KG1 (cell line): ENCODE measurements at places on chromosomes 2 and 18.
A peak's percentile ranks its signal among the peaks of the same experiment; 100 is the strongest.

GRCh38 chr18:78833833-78834232, 145.8 kb upstream of the SALL3 start:
- no peak for DNase-seq

DNA sequence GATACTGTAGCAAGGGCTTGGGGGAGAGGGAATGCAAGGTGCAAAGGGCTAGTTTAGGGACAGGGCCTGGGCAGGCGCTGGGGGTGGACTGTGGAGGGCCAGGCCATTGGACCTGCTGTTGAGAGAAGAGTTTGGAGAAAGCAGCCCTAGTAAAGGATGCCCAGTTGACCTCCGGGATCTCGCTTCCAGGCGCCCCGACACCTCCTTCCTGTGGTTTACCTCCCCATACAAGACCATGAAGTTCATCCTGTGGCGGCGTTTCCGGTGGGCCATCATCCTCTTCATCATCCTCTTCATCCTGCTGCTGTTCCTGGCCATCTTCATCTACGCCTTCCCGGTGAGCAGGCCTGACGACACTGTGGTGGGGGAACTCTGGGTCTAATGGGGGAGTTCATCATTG, 229.0 kb downstream of the DYSF start:
- no peak for DNase-seq

- no peak for DNase-seq
Observed at GRCh38 chr2:58732999-58733398, 491.9 kb upstream of the FANCL start.

DNA sequence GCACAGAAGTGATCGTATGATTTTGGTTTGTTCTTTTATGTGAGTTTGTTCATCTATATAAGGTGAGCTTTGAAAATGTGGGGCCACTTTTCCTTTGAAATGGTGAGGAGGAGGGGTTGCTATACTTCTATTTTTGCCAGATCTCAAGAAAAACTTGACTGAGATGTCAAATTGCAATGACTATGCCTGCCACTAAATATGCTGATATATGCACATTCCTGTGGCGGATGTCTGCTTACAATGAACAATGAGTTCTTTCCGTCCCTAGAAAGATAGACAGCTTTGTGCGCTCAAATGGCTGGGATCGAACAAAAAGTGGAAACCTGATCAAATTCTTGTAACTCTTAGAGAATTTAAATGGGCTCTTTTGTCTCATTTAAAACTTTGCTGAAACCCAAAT, 28.7 kb downstream of the MYT1L start:
- DNase-seq = no peak

GRCh38 chr2:48380208-48380607, 149.7 kb upstream of the STON1 start:
- DNase-seq = no peak

GRCh38 chr2:170277951-170278350, 100.0 kb downstream of the MYO3B start:
- DNase-seq = no peak

DNA sequence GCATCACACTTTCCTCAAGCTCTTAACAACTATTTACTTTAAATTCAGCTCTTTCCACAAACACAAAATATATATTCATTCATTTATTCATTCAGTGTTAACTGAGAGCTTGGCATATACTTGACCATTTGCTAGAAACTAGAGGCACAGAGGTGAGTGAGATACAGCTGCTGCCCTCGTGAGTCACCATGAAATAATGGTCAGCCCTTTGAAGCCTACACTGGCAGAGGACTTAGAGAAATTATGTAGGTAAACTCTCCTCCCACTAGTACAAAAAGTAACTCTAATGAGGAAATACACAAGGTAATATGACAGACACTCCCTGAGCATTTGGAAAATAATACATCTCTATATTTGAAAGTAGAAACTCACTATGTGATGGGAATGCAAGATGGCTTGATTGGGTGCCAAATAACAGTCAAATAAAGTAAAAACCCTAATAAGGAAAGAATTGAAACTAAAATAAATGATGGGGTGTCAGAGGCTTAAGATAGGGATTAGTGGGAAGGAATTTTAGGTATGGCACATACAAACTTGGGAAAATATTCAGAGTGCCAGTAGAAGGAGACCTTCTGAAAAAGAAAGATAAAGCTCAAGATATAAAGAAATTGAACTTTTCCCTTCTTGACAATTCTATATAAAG, 61.1 kb downstream of the ANTXR1 start:
- no peak for DNase-seq

- DNase-seq = no peak
Observed at GRCh38 chr2:209687323-209687969, 84.2 kb upstream of the UNC80 start.

GRCh38 chr18:32530947-32531651, 60.4 kb upstream of the GAREM1 start:
- DNase-seq = peak; percentile 31

DNA sequence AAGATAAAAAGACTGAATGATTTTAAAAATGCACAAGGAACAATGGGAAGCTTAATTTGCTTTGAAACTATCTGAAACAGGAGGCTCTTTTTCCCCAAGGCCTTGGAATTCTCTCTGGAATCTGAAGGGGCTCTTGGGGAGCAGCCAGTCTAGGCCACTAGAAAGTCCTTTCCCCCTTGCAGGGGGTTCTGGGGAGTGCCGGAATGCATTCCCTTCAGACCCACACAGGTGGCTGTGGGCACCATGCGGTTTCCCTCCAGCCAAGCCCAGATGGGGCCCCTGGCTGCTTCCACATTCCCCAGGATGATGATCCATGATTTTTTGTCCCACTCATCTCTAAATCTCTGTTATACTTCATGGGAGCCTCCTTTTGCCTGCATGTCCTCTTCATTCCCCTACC, 10.7 kb downstream of the GPR45 start:
- DNase-seq = no peak

DNA sequence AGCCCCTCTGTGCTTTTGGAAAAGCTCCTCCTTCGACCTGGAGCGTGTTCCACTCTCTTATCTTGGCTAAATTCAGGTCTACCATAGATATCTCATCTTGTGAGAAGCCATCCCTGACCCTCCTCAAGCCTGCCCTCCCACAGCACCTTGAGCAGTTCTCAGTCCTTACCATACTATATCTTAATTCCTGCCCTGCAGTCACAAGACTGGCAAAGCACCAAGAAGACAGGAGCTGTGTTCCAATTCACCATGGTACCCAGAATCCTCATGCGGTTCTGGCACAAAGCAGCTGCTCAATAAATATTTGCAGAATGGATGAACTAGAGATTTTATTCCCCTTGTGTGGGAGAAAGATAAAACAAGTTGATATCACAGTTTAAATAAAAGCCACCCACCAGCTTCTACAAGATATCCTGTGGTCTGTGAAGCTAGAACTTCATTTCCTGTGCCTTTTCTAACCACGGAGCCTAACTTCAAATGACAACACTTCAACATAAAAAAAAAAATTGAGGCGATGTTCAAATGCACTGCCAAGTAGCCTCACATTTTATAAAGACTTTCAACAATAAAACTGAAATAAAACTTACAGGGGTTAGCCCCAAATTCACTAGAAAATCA, 19.5 kb downstream of the MARCHF4 start:
- peak; percentile 38 for DNase-seq

GRCh38 chr2:233242231-233242927, 9.1 kb upstream of the ATG16L1 start:
- no peak for DNase-seq

GRCh38 chr2:190452433-190452832, 44.3 kb downstream of the MFSD6 start:
- DNase-seq = no peak

- DNase-seq = peak; percentile 25
Observed at GRCh38 chr2:25982273-25982967, at the start of gene KIF3C. Gene KIF3C, minus strand, starts transcription at chr2:25982497. Its CDS starts 580 bp downstream, at chr2:25981917.
